H9 (cell line): ENCODE measurements at places on chromosomes 7 and 10. TPM values are rescaled to one million over a fixed set of nuclear protein-coding genes. Genes with fewer than 3 reads are reported as not detected.
A peak's percentile ranks its signal among the peaks of the same experiment; 100 is the strongest.

ABCA13 gene
- 0.11 TPM in 2 replicates for total RNA-seq

C10orf67 gene
- not detected in 2 replicates for total RNA-seq

GJD4 gene
- total RNA-seq = not detected in 2 replicates

ZNF425 gene
- total RNA-seq = 5.3 and 5.4 TPM in 2 replicates

GNAT3 gene
- not detected in 2 replicates for total RNA-seq

AKR1C8 gene
- total RNA-seq = not detected in 2 replicates

PTPN20 gene
- not detected in 2 replicates for total RNA-seq

DNA sequence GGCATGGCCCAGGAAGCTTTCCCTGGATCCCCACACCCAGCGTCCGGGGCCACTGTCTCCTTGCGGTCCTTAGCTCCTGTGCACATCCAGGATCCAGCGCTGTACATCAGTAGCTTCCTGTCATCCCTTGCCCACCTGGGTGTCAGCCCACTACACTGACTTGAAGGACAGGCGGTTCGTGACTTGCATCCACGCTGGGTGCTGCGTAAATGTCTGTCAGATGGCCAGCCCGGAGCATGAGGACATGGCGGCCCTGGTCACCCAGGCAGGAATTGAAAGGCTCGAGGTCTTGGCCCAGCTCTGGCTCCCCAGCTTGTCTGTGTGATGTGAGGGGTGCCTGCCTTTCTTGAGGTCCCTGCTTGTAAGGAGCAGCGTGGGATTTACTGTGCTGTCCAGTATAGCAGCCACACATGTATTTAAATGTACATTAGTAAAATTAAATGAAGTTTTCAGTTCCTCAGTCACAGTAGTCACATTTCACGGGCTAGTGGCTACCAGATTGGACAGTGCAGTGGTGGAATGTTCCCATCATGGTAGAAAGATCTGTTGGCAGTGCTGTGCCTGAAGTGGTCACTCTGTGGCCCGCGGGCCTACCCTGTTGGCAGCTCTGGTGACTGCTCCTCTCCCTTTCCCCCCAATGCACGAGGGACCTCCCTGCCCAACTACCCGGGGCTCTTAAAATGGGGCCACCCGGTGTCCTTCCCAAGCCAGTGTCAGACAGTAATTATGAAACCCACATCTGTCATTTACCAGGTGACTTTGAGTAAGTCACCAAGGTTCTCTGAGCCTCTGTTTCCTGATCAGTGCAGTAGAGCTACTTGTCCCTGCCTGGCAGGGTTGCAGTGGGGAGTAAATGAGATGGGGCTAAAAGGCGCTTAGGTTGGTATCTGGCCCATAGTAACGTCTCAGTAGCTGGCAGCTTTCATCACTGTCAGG is 97.8 kb upstream of the PPIF start:
- no peak overlapping the region for H3K4me3 ChIP-seq
- peaks cover 7% of the 10 kb centered on the region for H3K27me3 ChIP-seq
- no peak overlapping the region for H3K27ac ChIP-seq
- DNase-seq = no peak

DNA sequence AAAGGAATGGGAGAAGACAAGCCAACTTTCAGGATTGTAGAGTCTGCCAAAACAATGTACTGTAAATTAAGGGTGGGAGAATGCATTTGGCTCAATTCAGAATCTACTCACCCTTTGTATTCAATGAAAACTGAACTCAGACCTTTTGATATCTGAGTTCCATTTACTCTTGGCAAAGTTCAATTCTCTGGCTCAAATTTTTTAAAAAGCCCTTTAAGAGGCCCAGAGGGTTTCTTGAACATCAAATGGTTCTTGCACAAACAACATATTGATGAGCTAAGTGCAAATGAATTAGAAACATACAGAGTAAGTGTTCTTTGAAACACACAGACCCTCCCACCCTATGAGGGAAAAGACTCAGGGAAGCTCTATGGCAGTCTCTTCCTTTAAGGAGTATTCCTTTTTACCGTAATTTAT is 5.2 kb upstream of the XPNPEP1 start:
- peaks cover 15% of the 10 kb centered on the region for H3K4me1 ChIP-seq
- H3K27me3 ChIP-seq = 0 out of 2 replicates have a peak, but pooled peaks cover 2% of the 10 kb centered on the region
- H3K4me3 ChIP-seq = no peak overlapping the region
- no peak overlapping the region for H3K27ac ChIP-seq
- no peaks in the 10 kb centered on the region; the same call in 2 of the 3 replicates for H3K36me3 ChIP-seq
- no peak for DNase-seq

- peaks cover 10% of the 10 kb centered on the region; the same call in 1 of the 2 replicates for H3K4me1 ChIP-seq
- no peaks in the 10 kb centered on the region for H3K36me3 ChIP-seq
- DNase-seq = no peak
- H3K4me3 ChIP-seq = peak overlapping the region; percentile 11; the same call in 1 of the 2 replicates
Observed at GRCh38 chr10:113616244-113617074, 47.4 kb downstream of the NRAP start.

DNA sequence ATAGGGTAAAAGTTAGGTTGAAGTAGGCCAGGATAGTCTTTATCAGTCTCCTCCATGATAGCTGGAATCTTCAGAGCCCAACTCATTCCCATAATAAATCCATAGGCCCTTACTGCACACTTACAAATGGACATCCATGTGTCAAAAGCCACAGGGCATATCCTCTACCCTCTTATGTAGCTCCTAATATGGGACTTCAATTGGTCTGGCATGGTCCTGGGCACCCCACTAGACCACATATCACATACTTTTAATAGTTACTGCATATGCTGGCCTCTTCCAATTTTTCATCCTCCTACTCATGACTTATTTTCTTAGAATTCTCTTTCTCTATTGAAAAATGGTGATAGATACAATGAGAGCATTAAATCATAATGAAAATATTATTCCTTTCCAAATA is 169.3 kb downstream of the MAGI2 start:
- H3K36me3 ChIP-seq = no peaks in the 10 kb centered on the region
- DNase-seq = no peak
- H3K27me3 ChIP-seq = no peaks in the 10 kb centered on the region
- H3K4me3 ChIP-seq = no peak overlapping the region

GRCh38 chr10:116083226-116083762 is 189.7 kb downstream of the GFRA1 start:
- no peak for DNase-seq
- H3K27ac ChIP-seq = no peak overlapping the region
- no peaks in the 10 kb centered on the region for H3K27me3 ChIP-seq

GRCh38 chr7:32143301-32143700 is 73.1 kb upstream of the PDE1C start:
- H3K36me3 ChIP-seq = no peaks in the 10 kb centered on the region
- H3K4me3 ChIP-seq = no peak overlapping the region
- H3K27me3 ChIP-seq = no peaks in the 10 kb centered on the region
- DNase-seq = no peak
- no peak overlapping the region for H3K27ac ChIP-seq

GRCh38 chr7:112790586-112791003 is 402 bp upstream of the TMEM168 start:
- no peak overlapping the region for H3K27ac ChIP-seq
- H3K27me3 ChIP-seq = no peaks in the 10 kb centered on the region
- DNase-seq = no peak

GRCh38 chr10:3689871-3690510 is 95.0 kb downstream of the KLF6 start:
- H3K4me1 ChIP-seq = no peaks in the 10 kb centered on the region
- H3K27ac ChIP-seq = no peak overlapping the region
- no peaks in the 10 kb centered on the region for H3K27me3 ChIP-seq
- no peak overlapping the region for H3K4me3 ChIP-seq
- H3K36me3 ChIP-seq = no peaks in the 10 kb centered on the region

DNA sequence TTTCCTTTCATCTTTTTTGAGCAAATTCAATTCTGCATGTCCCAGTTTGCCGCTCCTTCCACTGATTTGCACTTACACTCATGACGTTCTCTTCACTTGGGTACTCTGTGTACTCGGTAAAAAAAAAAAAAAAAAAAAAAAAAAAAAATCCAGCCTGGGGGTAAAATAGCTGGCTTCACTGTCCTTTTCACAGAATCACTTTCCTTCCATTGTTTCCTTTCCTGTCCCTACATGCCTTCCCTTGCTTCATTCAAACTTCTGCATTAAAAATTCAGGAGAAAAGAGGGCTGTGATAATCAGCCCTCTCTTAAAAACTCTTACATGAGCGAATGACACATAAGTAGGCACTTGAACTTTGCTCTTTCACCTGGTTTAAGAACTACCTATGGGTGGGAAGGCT is 8.7 kb downstream of the ANKRD1 start:
- peaks cover 28% of the 10 kb centered on the region; the same call in 1 of the 2 replicates for H3K27me3 ChIP-seq
- no peak overlapping the region for H3K27ac ChIP-seq
- H3K4me1 ChIP-seq = no peaks in the 10 kb centered on the region
- DNase-seq = no peak
- H3K36me3 ChIP-seq = peaks cover 6% of the 10 kb centered on the region; the same call in 1 of the 2 replicates

DNA sequence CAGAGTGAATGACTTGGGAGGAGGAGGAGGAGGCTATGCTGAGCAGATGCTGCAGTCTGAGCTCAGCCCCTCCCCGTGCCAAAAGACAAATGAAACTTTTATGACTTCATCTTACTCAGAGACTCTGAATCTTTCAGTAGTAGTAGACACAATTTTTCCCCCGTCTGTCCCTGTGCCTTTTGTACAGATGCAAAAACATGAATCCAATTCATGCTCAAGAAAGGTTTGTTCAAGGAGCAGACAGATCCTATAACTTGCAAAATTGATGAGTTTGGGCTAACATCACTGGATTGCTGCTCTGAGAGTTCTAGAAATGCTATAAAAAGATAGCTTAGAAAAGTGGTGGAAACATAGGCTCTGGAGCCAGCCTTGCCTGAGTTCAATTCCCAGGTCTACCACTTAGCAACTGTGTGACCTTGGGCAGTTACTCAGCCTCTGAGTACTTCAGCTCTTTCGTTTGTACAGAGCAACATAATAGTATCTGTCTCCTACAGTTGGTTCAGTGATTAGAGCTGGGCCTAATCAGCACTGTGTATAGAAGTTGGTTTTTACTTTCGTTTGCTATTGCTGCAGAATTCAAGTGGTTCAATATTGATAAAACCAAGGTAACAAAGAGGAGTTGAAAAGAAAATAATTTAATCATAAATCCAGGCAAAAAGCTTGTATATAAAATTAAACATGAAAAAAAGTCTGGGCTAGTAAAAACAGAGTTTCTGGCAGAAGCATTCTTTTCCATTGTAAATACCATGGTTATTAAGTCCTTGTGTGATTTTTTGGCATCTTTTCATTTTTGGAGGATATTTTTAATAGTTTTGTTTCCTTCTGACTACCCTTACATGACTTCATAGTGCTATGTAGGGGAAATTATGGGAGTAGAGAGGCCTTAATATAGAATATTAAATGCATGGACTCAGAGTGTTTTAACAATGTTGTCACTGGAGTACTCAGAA is 174.2 kb upstream of the ZNF32 start:
- H3K4me3 ChIP-seq = no peak overlapping the region
- no peak for DNase-seq
- no peak overlapping the region for H3K27ac ChIP-seq
- H3K4me1 ChIP-seq = no peaks in the 10 kb centered on the region; the same call in 1 of the 2 replicates
- H3K27me3 ChIP-seq = no peaks in the 10 kb centered on the region

DNA sequence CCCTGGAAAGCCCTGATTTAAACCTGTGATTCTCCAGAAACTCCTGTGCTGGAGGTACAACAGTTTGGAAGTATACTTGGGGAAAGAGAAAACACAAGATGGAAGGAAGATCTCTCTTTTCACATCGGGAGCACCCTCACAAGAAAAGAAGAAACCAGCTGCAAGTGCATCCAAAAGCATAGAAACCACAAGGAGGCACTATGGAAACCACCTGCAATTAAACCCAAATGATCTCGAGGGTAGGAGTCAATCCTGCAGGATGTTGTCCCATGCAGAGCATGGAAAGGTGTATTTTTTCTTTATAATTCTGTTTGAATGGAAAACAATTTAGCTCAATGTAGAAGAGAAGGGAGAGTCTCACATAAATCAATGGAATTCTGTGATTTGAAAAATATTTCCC is 210.5 kb downstream of the TWIST1 start:
- H3K4me3 ChIP-seq = no peak overlapping the region
- no peak for DNase-seq
- H3K4me1 ChIP-seq = no peaks in the 10 kb centered on the region
- H3K27ac ChIP-seq = no peak overlapping the region

- no peak overlapping the region for H3K4me3 ChIP-seq
- no peaks in the 10 kb centered on the region for H3K4me1 ChIP-seq
- no peak for DNase-seq
- H3K36me3 ChIP-seq = no peaks in the 10 kb centered on the region
- H3K27ac ChIP-seq = no peak overlapping the region
- no peaks in the 10 kb centered on the region for H3K27me3 ChIP-seq
Observed at GRCh38 chr7:114302858-114303257, 111.8 kb upstream of the FOXP2 start.

- no peak overlapping the region for H3K27ac ChIP-seq
- no peak overlapping the region for H3K4me3 ChIP-seq
- H3K27me3 ChIP-seq = no peaks in the 10 kb centered on the region
- H3K36me3 ChIP-seq = no peaks in the 10 kb centered on the region
- no peak for DNase-seq
Observed at GRCh38 chr7:42692621-42693020, 219.2 kb downstream of the C7orf25 start.

DNA sequence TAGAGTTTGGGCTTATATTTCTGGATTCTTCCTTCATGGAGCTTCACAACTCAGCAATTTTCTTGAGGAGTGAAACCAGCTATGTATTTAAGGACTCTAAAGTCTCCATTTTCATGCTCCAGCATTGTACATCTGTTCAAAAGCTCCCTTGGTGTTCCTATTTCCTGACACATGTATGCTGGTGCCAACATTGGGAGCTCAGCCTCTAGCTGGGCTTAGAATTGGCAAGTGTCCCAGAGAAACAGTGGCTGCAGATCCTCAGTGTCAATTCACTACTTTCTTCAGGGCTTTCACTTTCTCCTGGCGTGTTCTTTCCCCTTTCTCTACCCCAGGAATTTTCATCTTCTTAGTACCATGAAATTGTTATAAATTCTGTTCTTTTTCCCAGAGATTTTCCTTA is 103.1 kb downstream of the ZNF467 start:
- DNase-seq = no peak
- no peaks in the 10 kb centered on the region for H3K36me3 ChIP-seq
- H3K4me3 ChIP-seq = no peak overlapping the region
- H3K27ac ChIP-seq = no peak overlapping the region
- H3K4me1 ChIP-seq = no peaks in the 10 kb centered on the region

DNA sequence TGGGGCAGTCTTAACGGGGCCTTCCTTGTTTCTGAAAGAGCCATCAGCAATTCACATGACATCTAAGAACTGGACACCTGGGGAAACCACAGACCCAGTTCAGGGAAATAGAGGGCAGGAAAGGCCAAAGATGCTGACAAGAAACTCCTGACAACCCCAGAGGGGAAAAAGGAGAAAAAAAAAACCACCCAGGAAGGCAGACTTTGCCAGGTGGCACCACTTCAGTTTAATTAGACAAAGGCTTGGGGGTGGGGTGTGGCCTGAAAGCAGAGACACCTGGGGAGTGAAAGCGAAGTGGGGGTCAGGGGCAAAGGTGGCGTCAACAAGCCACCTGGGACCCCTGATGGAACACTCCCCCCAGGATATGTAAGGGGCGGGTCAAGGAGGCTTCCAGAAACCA is 53.6 kb downstream of the RAB11FIP2 start:
- no peaks in the 10 kb centered on the region for H3K27me3 ChIP-seq
- no peak overlapping the region for H3K27ac ChIP-seq
- no peak overlapping the region for H3K4me3 ChIP-seq
- no peak for DNase-seq

- H3K27ac ChIP-seq = no peak overlapping the region
- no peak for DNase-seq
- H3K27me3 ChIP-seq = no peaks in the 10 kb centered on the region
- no peaks in the 10 kb centered on the region for H3K36me3 ChIP-seq
Observed at GRCh38 chr10:122014652-122015248, 25.8 kb downstream of the TACC2 start.
